ENCODE measurements at places on chromosomes 16 and 17.

GRCh38 chr17:75642784-75643642 lies 9.8 kb downstream of the SMIM5 start:
- no peak for DNase-seq

- DNase-seq: no peak
Observed at GRCh38 chr16:21145738-21146137, 4.9 kb downstream of the DNAH3 start.

DNA sequence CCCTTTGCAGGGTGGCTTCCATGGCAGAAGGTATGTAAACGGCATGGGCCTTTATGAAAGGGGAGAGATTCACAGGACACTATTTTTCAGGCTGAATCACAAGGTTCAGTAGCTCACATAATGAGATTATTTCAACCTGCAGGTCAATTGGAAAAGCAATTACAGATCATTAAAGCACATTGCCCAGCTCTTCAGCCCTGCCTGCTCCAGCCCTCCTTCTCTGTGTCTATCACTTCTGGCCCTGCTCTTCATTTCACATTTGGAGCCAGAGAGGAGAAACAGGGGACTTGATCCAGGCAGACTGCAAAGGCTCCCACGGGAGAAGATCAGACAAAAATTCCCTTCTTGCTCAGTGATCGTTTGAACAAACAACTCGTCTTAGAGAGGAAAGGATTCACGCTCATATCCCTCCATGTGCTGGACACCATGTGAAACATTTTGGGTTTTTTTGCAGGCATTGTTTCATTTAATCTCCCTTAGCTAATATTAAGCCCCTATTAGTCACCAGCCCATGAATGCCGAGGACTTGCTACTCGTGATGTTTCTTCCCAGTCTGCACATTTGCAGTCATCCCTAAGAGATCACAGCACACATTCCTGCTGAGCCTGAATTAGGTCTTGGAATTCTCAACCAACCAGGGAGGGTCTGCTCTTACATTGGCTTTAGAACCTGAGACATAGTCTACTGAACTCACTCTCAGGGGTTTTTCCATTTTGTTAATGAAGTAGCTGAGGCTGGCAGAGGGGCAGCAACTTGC lies 443.9 kb upstream of the CCL2 start:
- DNase-seq: no peak

DNA sequence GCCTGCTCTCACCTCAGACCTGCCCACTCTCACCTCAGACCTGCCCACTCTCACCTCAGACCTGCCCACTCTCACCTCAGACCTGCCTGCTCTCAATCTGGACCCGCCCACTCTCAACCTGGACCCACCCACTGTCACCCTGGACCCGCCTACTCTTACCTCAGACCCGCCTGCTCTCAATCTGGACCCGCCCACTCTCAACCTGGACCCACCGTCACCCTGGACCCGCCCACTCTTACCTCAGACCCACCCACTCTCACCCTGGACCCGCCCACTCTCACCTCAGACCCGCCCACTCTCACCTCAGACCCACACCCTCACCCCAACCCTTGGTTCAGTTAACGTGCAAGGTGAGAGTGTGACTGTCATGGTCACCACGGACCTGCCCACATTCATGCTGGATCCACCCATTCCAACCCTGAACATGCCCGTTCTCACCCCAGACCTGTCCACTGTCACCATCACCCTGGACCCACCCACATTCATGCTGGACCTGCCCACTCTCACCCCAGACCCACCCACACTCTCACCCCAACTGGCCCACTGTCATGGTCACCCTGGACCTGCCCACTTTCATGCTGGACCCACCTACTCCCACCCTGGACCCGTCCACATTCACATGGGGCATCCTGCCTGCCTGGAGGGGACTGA lies 31.2 kb upstream of the ENPP7 start:
- no peak for DNase-seq

DNA sequence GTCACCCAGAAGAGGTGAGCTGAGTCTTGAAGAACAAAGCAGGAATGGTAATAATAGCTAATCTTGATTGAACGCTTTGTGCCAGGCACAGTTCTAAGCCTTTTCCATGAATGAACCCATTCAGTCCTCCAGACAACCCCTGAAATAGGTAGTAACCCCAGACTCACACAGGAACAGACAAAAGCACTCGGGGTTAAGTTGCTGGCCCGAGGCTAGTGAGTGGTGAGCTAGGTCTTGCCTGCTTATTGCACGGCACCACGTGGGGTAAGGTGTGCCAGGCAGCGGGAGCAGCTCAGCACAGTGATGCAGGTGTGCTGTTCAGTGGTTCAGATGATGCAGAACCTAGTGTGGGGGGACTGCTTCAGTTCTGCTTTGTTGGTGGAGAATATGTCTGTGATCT lies 181.6 kb downstream of the RAB11FIP4 start:
- no peak for DNase-seq

GRCh38 chr17:40617678-40618240 lies 29.9 kb downstream of the SMARCE1 start:
- DNase-seq: no peak

DNA sequence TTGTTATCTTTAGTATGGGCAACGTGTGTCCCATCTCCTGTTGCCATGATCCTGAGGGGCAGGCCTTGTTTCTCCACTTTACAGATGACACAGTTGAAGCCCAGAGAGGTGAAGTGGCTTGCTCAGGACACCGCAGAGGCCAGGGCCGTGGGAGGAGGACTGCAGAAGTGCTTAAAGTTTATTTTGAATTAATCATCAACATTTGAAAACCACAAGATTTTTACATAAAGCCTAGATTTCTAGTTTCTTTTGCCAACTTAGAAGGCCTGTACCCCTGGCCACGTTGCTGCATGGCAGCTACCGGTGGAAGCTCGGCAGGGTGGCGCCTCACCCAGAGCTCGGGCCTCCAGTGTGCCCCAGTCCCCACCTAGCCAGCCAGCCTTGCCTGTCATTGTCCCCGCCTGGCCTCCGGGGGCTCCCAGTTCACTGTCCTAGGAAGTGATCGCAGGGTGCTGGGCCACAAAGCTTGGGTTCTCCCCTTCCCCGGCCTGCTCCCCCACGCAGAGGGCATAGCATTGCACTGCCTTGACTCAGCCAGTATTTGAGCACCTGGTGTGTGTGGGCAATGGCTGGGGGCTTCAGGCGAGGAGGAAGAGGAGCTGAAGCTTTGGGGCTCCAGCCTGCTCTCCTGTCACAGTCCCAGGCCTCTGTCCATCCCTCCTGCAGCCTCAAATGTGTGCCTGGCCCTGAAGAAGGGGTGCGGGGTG lies 14.8 kb upstream of the ADCY7 start:
- DNase-seq: no peak

- no peak for DNase-seq
Observed at GRCh38 chr17:82787081-82787848, 35.4 kb downstream of the TBCD start.

GRCh38 chr16:49740256-49740655 lies 115.7 kb downstream of the ZNF423 start:
- DNase-seq: no peak

GRCh38 chr17:30600830-30601494 lies 123.8 kb downstream of the GOSR1 start:
- DNase-seq: no peak

- no peak for DNase-seq
Observed at GRCh38 chr17:41948762-41949460, 17.7 kb upstream of the CNP start.

DNA sequence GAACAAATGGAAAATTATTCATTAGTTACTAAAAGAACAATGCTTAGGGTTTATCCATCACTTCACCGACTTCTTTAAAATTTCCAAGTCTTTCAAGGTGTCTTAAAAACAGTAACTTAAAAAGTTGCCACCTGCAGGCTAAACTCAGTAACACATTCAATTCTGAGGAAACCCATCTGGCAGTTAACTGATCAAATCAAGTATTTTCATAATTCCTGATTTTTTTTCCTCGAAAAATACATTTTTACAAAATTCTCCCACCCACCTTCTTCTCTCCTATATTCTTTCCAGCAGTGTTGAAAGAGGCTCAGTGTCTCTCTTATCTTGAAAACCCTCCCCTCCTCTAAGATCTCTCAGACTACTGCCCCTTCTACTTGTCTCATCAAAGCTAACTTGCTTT lies 29.9 kb downstream of the PARN start:
- DNase-seq: no peak

DNA sequence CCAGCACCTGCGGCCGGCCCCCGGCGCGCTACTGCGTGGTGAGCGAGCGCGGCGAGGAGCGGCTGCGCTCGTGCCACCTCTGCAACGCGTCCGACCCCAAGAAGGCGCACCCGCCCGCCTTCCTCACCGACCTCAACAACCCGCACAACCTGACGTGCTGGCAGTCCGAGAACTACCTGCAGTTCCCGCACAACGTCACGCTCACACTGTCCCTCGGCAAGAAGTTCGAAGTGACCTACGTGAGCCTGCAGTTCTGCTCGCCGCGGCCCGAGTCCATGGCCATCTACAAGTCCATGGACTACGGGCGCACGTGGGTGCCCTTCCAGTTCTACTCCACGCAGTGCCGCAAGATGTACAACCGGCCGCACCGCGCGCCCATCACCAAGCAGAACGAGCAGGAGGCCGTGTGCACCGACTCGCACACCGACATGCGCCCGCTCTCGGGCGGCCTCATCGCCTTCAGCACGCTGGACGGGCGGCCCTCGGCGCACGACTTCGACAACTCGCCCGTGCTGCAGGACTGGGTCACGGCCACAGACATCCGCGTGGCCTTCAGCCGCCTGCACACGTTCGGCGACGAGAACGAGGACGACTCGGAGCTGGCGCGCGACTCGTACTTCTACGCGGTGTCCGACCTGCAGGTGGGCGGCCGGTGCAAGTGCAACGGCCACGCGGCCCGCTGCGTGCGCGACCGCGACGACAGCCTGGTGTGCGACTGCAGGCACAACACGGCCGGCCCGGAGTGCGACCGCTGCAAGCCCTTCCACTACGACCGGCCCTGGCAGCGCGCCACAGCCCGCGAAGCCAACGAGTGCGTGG lies 1.5 kb downstream of the NTN1 start:
- DNase-seq: no peak

DNA sequence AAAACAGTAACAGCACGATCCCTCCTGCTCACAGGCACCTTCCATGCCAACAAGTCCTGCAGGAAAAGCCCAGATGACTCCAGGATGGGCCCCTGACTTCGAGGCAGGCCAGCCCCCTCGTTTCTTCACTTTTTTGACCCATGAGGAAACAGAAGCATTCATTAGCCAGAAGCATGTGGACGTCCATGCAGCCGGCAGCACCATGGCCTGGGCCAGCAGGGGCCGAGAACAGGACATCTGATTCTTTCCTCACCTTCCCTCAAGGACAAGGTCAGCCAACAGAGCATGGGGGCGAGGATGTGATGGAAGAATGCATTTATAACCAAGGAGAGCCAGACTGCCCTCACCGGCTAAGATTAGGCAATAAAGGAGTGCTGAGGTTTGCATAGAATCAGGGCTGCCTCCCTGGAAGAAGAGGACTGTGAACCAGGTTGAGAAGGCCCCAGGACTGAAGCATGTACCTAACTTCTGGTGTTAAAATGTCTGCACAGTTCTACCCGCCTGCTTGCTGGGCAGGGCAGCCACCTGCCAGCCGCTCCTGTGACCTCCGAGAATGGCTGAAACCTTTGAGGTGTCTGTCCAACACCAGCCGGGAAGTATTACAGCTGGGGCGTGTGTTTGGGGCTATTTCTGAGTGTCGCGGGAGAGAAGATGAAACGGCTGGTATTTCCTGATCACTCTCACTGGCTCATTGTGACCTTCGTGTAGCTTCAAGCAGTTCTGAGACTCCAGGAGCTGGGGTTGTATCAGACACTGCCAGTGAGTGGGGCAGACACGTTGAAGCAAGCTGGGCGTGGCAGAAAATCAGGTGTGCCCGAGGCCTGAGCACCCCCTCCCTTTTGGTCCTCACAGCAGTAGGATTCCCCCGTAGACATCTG lies 94.0 kb upstream of the TNRC6C start:
- no peak for DNase-seq

DNA sequence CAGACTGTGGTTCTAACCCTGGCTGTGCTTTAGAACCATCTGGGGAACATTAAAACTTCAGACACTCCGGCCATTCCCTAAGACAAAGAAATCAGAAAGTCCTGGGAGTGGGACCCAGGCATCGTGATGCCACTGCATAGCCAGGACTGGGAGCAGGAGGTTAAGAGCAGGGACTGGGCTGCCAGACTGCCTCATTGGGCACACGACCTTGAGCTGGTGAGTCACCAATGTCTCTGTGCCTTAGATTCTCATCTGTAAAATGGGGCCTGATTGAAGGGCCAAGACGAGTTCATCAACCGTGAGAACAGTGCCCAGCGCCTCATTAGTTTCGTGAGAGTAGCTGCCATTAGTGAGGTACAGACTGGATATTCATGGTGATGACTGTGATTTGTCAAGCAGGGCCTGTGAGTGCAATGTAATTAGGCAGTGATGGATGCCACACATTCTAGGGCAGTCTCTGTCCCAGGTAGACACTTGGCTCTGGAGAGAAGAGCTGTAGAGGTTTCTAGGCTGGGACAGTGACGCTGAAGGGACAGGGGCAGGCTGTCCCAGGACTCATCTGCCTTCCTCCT lies 196.8 kb downstream of the NTN1 start:
- no peak for DNase-seq

- DNase-seq: no peak
Observed at GRCh38 chr17:57090560-57091185, 5.6 kb downstream of the AKAP1 start.

DNA sequence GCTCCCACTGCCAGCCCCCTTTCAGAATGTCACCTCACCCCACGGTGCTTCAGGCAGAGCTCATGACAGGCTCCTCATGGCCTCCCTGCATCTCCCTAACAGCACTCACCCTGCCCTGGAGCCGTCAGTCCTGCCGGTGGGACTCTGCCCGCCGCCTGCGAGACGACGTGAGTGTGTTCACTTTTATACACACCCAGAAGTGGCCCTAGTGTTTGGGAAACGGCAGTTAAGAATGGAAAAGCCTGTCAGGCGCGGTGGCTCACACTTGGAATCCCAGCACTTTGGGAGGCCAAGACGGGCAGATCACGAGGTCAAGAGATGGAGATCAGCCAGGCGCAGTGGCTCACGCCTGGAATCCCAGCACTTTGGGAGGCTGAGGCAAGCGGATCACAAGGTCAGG lies 12.3 kb upstream of the CYTH1 start:
- DNase-seq: no peak

Data from activated T-helper 1 cell treated with anti-CD3 and anti-CD28 coated beads, Interleukin-12 subunit alpha, Interleukin-12 subunit beta, Interleukin-2, Interleukin-4 antibody, amounts not matched to agents 30 ng/mL and 10 ng/mL and 1 ng/mL, durations not matched to agents 14 hours and 24 hours and 36 hours (primary cell).